ENCODE measurements at places on chromosomes 16 and 17. TPM values are rescaled to one million over a fixed set of nuclear protein-coding genes. Genes with fewer than 3 reads are reported as not detected.

PDILT gene
- not detected for total RNA-seq

GRCh38 chr17:50273654-50274040 is 619 bp upstream of the TMEM92 start:
- DNase-seq = no peak

DNA sequence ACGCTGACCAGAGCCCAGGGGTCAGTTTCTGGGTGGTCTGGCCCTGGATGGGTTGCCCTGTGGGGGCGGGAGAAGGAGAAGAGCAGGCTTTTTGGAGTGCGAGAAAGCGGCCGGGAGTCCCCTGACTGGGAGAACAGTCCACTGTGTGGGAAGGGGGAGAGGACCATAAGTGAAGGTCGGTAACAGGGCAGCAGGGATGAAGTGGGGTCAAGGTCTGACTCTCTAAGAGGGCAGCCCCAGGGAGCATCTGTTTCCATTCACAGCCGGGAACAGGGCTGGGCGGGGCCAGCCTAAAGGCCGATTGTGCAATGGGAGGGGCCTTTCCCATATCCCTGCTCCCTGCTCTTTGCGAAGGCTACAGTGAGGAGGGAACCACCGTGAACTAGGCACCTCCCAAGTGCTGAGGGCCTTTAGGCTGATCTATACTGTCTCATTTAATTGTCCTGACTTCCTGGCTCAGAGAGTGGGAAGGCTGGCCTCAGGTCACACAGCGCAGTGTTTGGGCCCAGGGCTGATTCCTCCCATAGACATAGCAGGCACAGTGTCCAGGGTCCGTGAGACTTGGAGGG is 10.4 kb upstream of the WFDC1 start:
- DNase-seq = peak; percentile 62

DNA sequence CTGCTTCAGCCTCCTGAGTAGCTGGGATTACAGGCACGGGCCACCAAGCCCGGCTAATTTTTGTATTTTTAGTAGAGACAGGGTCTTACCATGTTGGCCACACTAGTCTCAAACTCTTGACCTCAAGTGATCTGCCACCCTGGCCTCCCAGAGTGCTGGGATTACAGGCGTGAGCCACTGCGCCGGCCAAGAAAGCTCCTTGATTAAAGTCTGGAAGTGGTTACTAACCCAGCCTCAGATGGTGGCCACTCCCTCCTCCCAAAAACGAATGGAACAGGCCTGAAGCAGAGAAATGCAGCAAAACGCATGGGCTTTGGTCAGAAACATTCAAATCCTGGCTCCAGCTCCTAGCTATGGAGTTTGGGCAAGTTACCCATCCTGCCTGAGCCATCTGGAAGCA is 11.3 kb downstream of the FKBP10 start:
- DNase-seq = no peak
